Endothelial cell of umbilical vein (primary cell): ENCODE measurements at places on chromosomes 11 and 22. TPM values are rescaled to one million over a fixed set of nuclear protein-coding genes. Genes with fewer than 3 reads are reported as not detected.

GRCh38 chr11:1953489-1954266 is 6.5 kb downstream of the MRPL23 start:
- no peak for DNase-seq

The PRDM11 gene
- polyA plus RNA-seq: 5.9 and 6.9 TPM in 2 replicates

The PLAAT3 gene
- polyA plus RNA-seq: 37.0 and 40.2 TPM in 2 replicates

GRCh38 chr22:25976356-25976755 is 192.9 kb upstream of the SEZ6L start:
- no peak for DNase-seq

The RAB36 gene
- 3.1 and 3.3 TPM in 2 replicates for polyA plus RNA-seq

The BET1L gene
- 80.0 and 90.0 TPM in 2 replicates for polyA plus RNA-seq

The SOX6 gene
- polyA plus RNA-seq: 0.14 and 0.32 TPM in 2 replicates

The ROBO4 gene
- polyA plus RNA-seq: 260 and 346 TPM in 2 replicates

The CNTN5 gene
- not detected in 2 replicates for polyA plus RNA-seq

The PRG3 gene
- polyA plus RNA-seq: not detected in 2 replicates

The FAM83F gene
- not detected in 2 replicates for polyA plus RNA-seq

DNA sequence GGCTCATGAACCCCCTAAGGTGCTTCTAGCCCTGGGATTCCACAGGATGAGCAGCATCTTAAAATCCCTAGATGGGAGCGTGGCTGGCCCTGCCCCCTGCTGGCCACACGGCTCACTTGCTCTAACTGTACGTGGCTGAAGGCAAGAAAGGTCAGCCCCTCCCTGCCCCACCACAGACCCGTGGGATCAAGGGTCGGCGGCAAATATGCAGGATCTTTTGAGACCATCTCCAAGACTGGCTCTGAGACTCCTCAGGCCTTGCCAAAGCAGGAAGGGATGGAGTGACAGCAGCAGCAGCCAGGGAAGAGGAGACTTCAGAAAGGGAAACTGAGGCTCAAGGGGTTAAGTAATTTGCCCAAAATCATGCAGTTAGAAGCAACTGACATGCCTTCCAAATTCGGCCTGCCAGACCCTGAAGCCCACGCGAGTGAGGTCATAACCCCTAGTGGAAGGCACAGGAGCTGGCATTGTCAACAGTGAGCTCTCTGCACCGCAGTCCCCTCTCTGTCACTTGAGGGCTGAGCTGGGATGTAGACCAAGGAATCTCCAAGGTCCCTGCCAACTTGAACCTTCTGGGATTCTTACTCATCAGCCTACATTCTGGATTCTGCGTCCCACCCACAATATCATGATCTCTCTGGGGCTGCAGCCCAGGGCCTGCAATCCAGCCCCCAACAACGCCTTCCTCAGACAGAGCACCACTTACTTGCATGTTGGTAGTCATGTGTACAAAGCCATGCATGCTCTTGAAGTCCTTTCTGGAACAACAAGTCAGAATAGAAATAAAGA is 31.4 kb downstream of the CREB3L1 start:
- DNase-seq: peak; percentile 60
